ENCODE measurements at places on chromosomes 5 and 9.

- no peak for DNase-seq
Observed at GRCh38 chr9:109278848-109279247, 42.0 kb downstream of the EPB41L4B start.

DNA sequence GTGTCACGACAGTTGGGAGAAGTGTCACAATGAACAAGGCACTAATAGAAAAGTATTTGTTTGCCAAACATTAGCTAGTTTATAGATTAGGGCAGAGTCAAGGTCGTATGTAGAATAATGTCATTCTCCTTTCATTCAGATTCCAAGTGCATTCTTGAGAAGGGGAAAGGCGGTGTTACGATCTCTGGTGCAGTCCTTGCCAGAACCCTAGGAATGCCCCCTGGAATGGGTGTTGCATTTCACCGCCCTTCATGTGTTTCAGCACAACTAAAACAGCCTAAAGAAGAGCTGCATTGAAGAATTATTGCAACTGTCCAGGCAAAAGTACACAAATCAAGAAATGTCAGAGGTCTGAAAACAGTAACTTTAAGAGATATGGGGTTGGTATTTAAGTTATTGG, 721.0 kb upstream of the WWC1 start:
- DNase-seq = no peak

- no peak for DNase-seq
Observed at GRCh38 chr9:90827181-90827871, 25.7 kb downstream of the SYK start.

DNA sequence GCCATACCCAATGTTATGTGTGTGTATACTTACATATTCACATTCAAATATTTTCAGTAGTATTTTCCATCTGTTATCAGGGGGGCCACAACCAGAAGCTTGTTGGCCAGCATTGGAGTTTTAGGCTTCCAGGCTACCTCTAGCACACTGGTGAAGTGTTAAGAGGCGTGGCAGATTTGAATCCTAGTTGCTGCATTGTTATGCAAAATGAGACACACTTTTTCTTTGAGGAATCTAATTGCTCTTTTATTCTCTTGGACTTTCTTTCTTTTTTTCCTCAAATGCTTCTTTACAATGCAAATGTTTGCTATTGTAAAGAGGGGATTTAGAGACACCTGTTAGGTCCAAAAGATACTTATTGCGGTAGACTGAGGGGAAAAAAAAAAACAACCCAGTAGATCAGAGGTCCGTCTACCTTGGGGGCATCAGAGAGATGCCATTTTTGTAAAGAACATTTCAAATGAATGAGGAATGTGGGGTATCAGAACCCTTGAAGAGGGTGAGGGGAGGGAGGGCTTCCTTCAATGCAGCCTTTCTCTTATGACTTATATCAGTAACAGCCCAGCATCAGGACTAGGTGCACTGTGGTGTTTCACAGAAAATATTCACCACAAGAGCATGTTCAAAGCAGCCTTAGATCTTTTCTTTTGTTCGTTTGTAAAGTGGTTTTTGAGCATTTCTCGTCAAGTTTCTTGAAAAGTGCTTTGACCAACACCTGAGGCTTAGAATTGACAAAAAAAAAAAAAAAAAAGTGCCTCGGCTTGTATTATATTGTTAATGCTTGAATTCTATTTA, 3.8 kb downstream of the SMARCA2 start:
- peak; percentile 56 for DNase-seq

DNA sequence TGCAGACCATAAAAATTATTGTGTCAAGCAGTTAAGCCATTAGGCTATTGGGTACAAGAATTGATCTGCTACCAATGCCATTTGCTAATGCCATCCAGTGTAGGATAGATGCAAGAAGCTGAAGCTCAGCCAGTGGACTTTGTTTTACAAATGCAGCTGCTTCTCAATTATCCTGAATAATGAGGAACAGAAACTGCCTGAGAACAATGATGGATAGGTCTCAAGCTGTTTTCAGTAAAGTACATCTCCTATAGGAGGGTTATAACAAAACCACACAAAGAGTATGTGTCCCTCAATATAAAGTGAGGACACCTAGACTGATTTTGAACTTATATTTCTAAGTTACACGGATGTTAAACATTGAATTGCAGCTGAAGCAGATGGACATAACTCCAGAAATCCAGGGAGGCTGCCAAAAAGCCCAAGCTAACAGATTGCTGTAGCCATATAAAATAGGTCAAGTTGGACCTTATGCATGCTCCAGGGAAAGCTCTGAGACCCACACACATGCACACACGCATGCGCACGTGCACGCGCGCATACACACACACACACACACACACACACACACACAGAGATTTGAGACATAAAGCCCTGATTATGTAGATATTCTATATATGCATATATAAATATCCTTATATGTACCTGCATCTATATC, 482.7 kb upstream of the CD180 start:
- DNase-seq = no peak

DNA sequence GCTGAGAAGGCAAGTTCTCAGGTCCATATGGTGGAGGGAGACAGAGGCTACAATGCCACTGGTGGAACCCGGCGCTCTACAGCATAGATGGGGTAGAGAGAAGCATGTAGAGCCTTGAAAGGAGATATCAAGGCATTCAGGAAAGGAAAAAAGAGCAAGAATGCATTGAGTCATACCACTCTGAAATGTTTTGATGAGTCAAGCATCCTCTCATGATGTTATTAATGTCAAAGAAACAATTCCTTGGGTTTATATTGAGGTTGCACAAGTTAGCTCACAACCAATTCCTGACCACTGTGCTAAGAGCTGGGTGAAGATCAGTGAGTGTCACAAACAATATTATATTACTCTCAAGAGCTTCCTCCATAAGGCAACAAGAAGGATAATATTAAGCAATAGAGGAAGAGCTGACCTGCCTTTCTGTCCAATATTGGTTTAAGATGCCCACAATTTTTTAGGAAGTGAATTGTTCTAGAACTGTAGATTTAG, 178.0 kb downstream of the RFK start:
- DNase-seq = no peak

GRCh38 chr5:151903243-151903653, 21.4 kb downstream of the GLRA1 start:
- no peak for DNase-seq

DNA sequence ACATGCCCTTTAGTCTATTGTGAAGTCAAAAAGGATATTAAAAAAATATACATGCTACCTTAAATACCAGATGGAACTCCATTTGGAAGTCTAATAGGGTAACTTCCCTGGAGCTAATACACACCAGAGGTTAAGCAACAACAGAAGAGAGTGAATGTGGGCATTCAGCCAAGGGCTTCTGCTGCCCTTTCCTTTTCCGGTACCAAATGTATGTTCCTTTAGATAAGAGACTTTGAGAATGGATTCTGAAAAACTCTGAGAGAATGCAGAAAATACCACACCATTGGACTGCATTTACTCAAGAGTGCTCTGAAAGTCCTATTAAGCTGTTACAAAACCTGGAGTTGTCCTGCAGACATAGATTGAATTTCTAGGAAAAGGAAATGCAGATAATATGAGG, 23.8 kb upstream of the TRPM3 start:
- DNase-seq = no peak

DNA sequence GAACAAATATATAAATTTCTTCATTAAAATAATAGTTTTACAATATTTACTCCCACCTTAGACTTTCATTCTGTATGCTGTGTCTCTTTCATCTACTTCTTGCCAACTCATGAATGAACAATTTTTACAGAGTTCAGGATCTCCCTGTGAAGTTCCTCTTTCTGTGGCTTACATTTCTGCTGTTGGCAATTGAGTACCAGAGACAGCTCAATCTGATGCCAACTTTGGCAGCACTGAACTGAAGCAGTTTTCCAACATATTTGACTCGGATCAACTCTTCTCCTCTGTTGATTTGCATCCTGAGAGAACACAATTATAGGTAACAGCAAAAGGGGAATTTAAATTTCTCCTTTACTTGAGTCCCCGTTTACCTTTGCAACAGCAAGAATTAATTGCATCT, 1262.2 kb downstream of the EFNA5 start:
- no peak for DNase-seq

DNA sequence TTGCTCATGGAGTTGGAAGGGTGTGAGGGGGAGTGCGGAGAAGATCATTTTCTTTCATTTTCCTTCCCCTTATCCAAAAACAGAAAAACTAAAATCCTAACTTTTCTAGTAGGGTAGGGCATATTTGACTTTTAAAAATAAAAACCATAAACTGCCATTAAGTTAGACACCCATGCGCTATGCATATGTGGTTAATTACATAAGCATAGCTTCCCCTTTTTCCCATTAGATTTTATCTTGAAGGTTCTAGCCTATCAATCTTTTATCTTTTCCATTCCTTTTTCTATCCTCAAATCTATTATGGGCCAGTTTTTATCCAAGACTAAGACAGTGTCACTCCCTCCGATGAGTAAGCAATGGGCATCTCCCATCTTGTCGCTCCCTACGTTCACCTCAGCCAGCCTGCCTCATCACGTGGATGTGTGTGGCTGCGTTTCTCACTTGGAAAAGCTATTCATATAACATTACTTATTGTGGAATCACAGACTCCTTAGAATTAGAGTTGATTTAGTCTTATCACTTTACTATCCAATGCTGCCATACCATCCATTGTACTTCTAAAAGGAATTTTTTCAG, 49.2 kb downstream of the PCSK5 start:
- DNase-seq = no peak

- no peak for DNase-seq
Observed at GRCh38 chr5:135367076-135367475, 32.0 kb downstream of the MACROH2A1 start.

DNA sequence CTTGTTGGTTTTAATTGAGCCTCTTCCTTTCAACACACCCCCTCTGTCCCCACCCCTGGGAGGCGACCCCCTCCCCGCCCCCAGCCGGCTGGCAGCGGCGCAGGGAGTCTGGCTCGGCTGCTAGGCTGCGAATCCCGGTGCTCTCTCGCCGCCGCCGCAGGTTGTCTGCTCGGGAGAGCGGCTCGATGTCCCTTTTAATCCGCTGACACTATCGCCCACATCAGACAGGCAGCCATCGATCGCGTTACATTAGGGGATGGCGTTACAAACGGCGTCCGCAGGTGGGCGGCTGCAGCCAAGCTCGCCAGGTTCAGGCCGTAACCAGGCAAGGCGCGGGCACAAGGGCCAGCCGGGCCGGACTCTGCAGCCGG, 1.3 kb downstream of the NR2F1-AS1 start:
- DNase-seq = no peak

DNA sequence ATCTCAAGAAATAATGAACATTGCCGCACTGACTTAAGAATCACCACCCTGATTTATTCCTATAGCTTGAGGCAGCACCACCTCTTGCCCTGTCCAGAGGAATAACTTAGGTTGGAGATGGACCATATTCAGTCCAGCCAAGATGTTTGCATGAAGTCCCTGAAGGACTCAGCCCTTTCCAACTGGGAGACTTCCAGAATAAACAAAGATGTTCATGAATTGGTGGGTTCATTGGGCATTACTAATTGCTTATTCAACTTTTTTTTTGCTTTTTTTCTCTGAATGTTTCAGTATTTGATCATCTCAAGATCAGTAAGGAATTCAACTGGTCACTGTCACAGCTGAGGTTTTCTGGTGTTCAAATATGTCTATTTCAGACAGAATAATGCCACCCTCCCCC, 470.6 kb downstream of the CCDC171 start:
- DNase-seq = no peak

GRCh38 chr9:10566848-10567247, 46.0 kb downstream of the PTPRD start:
- DNase-seq = no peak

DNA sequence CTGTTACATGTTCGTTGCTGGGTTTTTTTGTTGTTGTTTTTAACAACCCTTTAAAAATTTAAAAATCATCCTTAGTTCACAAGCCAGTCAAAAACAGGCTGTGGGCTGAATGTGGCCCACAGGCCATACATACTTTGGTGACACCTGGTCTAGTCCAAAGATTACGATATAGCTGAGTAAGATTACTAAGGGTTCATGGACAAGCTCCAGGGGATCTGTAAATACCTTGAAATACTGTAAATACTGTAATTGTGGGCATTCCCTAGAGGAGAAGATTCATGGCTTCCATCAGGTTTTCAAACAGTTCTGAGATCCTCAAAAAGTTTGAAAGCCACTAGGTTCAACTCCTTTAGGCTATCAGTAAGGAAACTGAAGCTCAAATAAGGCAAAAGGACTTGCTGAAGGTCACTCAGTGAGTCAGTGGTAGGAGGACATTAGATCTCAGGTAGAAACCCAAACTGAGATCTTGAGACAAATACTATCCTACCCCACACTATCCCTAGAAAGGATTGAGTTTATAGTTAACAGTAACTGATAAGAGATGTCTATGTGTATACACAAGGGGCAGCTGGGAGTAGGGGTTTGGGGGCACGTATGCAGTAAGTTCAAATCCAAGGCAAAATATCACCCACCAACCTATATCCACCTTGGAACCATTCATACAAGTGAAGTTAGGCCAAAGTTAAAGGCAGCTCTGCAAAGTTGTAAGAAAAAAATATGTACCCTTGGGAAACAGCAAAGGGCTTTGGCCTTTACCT, 17.8 kb downstream of the RAB14 start:
- no peak for DNase-seq

DNA sequence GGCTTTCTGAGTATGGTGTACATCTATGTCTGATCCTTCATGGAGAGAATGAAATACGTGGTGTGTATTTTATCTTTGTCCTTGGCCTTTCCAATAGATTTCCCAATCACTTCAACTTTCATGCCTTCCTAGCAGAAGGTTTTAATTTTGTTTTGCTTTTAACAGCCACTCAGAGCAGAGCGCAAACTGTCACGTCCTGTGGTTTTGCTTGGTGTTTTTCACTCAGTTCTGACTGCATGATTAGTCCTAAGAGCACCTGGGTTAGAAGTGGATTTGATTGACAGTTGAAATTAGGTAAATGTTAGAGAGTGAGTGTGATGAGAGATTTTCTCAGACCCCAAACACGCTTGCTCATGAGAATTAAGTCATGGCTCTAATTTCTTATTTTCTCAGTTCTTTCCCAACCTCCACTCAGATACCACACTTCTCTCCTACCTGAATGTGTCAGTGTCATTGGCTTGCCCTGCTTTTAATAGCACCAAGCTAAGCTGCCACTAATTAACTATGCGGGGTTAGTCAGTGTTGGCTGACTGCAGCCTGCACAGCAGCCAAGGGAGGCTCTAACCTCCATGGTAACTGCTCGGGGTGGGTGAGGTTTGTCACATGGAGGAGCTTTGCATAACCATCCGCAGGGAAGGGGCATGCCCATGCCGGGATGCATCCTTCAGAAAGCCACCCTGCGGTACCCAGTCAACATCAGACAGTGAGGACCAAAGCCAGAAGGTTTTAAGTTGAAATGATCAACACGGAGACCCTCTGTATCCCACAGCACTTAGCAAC, 173.4 kb downstream of the NR3C1 start:
- DNase-seq = peak; percentile 67

DNA sequence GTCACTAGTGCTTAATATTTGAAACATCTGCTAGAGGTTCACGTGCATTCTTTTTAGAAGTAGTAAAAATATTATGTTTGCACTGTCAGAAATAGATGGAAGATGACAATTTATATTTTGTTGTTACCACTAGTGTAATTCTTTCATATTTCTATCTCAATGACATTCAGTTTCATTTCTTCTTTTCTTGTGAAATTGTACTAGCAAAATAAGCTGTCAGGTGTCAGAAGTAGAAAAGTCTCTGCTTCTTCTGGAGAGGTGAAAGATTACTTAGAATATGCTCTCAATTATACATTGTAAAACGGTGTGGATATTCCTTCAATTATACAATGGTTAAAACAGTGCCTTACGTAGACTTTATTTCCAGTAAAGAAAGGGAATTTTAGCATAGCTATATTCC, 395.4 kb downstream of the CSNK1G3 start:
- DNase-seq = no peak
